Liver (tissue), 10 donors: ENCODE measurements at places on chromosomes 1 and 21. TPM values are rescaled to one million over a fixed set of nuclear protein-coding genes. Genes with fewer than 3 reads are reported as not detected.

DNA sequence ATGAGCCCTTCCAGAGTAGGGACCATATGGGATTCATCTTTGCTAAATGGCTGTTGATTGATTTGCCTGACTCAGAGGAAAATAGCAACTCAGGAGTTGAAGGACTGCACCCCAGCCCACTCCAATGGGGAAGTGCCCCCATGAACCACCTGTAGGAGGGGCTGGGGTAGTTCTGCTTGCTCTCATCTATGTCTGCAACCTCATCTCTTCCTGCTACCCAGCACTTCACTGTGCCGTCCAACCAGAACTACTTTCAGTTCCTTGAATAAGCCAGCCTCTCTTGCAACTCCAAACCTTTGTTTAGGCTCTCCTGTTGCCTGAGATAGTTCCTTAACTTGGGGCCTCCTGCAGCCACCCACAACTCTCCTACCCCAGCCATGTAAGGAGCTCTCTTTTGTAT lies 26.6 kb downstream of the BEND5 start:
- no peak overlapping the region for H3K27ac ChIP-seq
- H3K4me3 ChIP-seq = no peak overlapping the region
- H3K27me3 ChIP-seq = no peaks in the 10 kb centered on the region
- no peaks in the 10 kb centered on the region for H3K4me1 ChIP-seq
- no peak for DNase-seq

The CAMTA1 gene
- 93.5 TPM for polyA plus RNA-seq

DNA sequence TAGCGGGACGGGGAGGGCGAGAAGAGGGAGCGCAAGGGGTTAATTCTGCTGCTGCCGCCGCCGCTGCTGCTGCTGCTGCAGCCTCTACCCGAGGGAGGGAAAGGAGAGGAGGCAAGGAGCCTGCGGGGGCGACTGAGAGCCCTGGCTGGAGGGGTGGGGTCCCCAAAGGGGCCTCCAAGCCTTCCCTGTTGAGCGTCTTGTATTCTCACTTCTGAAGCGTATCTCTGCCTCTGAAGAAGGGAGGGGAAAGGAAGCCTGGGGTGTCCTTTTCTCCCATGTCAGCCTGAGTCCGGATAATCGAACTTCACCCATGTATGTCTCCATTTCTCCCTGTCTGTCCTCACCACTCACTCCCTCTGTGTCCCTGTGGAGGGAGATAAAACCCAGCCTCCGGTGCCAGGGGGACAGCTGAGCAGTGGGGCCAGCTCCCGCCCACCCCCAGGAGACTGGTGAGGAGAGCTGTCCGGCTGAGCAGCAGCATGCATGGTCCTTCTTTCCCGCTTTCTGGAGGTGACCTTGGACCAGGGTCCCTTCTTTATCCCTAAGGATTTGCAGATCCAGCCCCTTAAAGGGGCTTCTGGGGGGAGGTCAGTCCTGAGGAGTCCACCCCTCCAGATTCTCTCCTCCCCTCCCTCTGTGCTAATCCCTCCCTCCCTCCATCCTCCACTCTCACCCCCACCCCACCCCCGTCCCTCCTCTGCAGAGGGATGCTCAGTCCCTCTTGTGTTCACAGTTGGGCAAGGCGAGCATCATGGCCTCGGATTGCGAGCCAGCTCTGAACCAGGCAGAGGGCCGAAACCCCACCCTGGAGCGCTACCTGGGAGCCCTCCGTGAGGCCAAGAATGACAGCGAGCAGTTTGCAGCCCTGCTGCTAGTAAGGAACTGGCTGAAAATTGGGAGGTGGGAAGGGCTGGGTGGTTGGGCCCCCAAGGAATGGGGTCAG lies 1.0 kb downstream of the NCDN start:
- H3K27me3 ChIP-seq = no peaks in the 10 kb centered on the region
- H3K27ac ChIP-seq = peak overlapping the region; percentile 99
- no peak for DNase-seq
- peaks cover 3% of the 10 kb centered on the region for H3K36me3 ChIP-seq
- H3K4me1 ChIP-seq = peaks cover 38% of the 10 kb centered on the region
- H3K4me3 ChIP-seq = no peak overlapping the region

- no peaks in the 10 kb centered on the region for H3K36me3 ChIP-seq
- H3K4me1 ChIP-seq = no peaks in the 10 kb centered on the region
- DNase-seq = no peak
- no peaks in the 10 kb centered on the region for H3K27me3 ChIP-seq
- H3K27ac ChIP-seq = no peak overlapping the region
- no peak overlapping the region for H3K4me3 ChIP-seq
Observed at GRCh38 chr1:197933647-197934046, 16.5 kb downstream of the LHX9 start.

The CTTNBP2NL gene
- 1.7 TPM for polyA plus RNA-seq

The GJA9 gene
- not detected for polyA plus RNA-seq

- no peak for DNase-seq
- no peaks in the 10 kb centered on the region for H3K36me3 ChIP-seq
- H3K27me3 ChIP-seq = no peaks in the 10 kb centered on the region
- no peak overlapping the region for H3K27ac ChIP-seq
- no peaks in the 10 kb centered on the region for H3K4me1 ChIP-seq
- no peak overlapping the region for H3K4me3 ChIP-seq
Observed at GRCh38 chr1:217527151-217527550, 103.7 kb downstream of the GPATCH2 start.

DNA sequence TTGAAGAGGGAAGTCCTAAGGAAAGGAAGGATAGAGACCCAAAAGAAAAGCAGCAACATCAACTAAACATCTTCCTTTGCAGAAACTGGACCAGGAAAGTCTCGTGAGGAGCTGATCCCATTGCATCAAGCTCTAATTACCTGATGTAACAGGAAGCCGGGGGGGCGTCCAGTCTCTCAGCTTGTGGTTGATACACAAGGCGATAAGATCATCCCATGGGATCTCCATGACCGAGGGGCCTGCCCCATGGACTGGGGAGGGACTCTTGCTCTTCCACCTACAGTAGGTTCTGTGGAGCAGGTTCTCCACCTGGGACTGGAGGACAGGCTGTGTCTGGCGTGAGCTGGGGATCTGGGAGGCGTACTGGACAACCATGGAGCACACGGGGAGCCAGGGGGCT lies 14.8 kb upstream of the LSS start:
- H3K27me3 ChIP-seq = no peaks in the 10 kb centered on the region
- H3K27ac ChIP-seq = no peak overlapping the region
- peaks cover 5% of the 10 kb centered on the region for H3K4me1 ChIP-seq
- peaks cover 25% of the 10 kb centered on the region for H3K36me3 ChIP-seq
- no peak for DNase-seq
- no peak overlapping the region for H3K4me3 ChIP-seq

DNA sequence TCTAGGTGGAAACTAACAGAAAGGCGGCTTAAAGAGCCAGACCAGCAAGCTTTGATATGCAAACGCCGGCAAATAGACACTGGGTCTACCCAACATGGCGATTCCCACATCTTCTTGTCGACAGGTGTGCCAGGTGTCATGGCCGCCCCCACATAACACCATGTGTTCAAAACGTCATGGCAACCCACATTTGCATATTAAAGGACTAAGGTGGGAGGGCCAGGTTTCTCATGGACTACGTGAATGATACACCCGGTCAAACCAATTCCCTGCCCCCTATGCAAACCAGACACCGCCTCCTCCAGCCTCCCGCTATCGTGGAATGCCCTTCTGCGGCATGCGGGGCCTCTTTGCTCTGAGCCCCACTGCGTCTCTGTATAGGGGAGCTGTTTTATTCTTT lies 41.3 kb downstream of the ICOSLG start:
- no peak overlapping the region for H3K27ac ChIP-seq
- H3K4me1 ChIP-seq = no peaks in the 10 kb centered on the region
- H3K36me3 ChIP-seq = no peaks in the 10 kb centered on the region
- H3K4me3 ChIP-seq = no peak overlapping the region

- DNase-seq = no peak
- no peak overlapping the region for H3K27ac ChIP-seq
- no peaks in the 10 kb centered on the region for H3K27me3 ChIP-seq
- H3K4me1 ChIP-seq = no peaks in the 10 kb centered on the region
Observed at GRCh38 chr1:236748268-236748870, 46.7 kb upstream of the MTR start.

The IL19 gene
- not detected for polyA plus RNA-seq

DNA sequence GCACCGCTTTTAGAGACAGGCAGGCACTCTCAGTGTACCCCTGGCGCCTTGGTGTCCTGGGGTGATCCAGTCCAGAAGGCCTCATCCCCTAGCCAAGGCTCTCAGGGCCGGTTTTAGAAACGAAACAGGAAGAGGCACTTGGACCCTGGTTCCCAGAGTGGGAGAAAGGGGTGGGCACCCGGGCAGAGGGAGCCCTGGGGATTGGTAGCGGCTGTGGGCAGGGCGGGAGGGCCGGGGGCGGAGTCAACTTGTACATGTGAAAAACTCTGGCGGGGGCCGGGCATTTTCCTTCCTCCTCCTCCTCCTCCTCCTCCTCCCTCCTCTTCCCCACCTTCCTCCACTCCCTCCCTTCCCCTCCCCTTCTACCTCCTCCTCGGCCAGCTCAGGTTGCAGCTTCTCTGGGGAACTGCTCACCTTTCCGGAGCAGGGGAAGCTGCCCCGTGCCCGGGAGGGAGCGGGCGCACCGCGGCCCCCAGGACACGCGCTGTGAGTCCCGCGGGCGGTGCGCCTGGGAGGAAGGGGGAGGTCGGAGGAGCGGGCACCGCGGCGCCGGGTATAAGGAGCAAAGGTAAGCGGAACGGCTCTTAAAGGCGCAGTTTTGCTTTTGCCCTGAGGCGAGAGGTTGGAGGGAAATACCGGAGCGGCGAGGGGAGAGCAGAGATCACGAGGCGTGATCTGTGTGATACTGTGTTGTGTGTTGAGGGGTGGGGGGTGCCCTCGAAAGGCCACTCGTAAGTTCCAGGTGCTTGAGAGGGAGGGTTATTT lies at the start of gene CDK18:
Gene CDK18, plus strand, starts transcription at position 359 of the 765 bp plus-strand sequence. CDS start 18,499 bp downstream, outside the sequence.
- peaks cover 15% of the 10 kb centered on the region for H3K4me1 ChIP-seq
- no peaks in the 10 kb centered on the region for H3K27me3 ChIP-seq
- H3K4me3 ChIP-seq = peak within 1 kb of the TSS; percentile 64
- H3K36me3 ChIP-seq = no peaks in the 10 kb centered on the region
- DNase-seq = peak; percentile 73

DNA sequence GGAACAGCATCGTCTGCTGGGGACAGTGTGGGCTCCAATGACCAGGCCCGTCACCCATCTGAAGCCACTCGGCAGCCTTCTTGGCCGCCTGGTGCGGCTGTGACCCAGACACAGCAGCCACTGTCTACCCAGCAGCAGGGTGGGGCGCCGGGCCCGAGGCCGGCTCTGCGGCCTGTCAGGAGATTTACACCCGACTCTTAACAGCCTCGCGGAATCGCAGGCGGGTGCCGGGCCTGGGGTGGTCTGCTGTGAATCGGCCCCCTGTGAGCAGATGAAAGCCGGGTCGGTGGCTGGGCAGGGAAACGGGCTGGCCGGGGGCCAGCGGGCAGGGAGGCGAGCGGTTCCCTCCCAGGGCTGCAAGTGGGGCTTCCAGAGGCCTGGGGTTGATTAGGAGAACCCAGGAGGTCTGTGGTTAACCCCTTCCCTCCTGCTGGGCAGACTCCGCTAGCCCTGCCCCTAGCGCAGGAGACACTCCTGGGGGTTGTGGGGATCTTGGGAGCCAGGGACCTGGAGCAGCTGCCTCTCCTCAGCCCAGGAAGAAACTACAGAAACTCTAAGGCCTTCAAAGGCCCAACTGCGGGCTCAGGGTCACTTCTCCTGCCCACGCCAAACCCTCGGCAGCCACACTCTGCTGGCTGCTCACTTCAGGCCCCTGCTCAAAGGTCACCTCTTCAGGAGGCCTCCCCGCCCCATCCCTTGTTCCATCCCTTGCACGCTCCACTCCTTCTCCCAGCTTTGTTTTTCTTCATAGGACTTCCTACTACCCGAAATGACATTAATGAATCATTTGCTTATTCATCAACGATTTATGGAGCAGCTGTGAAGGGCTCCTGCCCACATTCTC lies 15.6 kb downstream of the RUNX3 start:
- H3K27ac ChIP-seq = no peak overlapping the region
- H3K4me1 ChIP-seq = no peaks in the 10 kb centered on the region
- H3K4me3 ChIP-seq = no peak overlapping the region
